ENCODE measurements at places on chromosomes 4 and X. TPM values are rescaled to one million over a fixed set of nuclear protein-coding genes. Genes with fewer than 3 reads are reported as not detected.

Gene RAB40A
- total RNA-seq: 0.94 TPM

Gene TEC
- 5.5 TPM for total RNA-seq

Gene RADX
- 7.8 TPM for total RNA-seq

Gene UNC5C
- 23.7 TPM for total RNA-seq

Gene CTAG1A
- total RNA-seq: not detected

Gene SH3RF1
- 8.1 TPM for total RNA-seq

Gene NDST4
- 1.7 TPM for total RNA-seq

Gene PDGFRA
- total RNA-seq: 74.7 TPM

Gene TMEM144
- 3.0 TPM for total RNA-seq

Gene BANK1
- 0.16 TPM for total RNA-seq

Gene C1QTNF7
- 2.8 TPM for total RNA-seq

Gene AMBN
- total RNA-seq: not detected

Gene PPBP
- 5.9 TPM for total RNA-seq

Gene CABS1
- not detected for total RNA-seq

Gene ART3
- total RNA-seq: 0.78 TPM

Gene YY2
- total RNA-seq: 0.94 TPM

Gene GYG2
- total RNA-seq: 5.9 TPM

Gene CXCR3
- not detected for total RNA-seq

Gene NAAA
- total RNA-seq: 21.4 TPM

Gene TMEM271
- 23.6 TPM for total RNA-seq
